ENCODE measurements at places on chromosomes 5 and 9.

DNA sequence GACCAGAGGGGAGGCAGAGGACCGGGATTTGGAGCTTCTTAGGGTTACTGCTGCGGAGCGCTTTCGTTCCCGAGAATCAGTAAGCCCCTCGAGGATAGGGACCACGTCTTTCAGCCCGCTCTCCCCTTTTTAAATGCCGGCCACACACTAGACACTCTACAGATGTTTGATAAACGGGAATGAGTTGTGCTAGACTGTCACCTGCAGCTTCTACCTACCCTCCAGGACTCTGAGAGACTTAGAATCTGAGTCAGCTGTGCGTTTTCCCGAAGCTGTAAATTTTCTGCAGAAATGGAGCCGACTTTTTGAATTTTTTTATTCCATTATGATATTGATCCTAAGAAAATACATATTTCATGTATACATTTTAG is 670 bp downstream of the CCDC171 start:
- no peak for DNase-seq

- no peak for DNase-seq
Observed at GRCh38 chr5:127006744-127007143, 23.6 kb downstream of the MARCHF3 start.

GRCh38 chr9:28445211-28445610 is 871.9 kb upstream of the C9orf72 start:
- DNase-seq = no peak

DNA sequence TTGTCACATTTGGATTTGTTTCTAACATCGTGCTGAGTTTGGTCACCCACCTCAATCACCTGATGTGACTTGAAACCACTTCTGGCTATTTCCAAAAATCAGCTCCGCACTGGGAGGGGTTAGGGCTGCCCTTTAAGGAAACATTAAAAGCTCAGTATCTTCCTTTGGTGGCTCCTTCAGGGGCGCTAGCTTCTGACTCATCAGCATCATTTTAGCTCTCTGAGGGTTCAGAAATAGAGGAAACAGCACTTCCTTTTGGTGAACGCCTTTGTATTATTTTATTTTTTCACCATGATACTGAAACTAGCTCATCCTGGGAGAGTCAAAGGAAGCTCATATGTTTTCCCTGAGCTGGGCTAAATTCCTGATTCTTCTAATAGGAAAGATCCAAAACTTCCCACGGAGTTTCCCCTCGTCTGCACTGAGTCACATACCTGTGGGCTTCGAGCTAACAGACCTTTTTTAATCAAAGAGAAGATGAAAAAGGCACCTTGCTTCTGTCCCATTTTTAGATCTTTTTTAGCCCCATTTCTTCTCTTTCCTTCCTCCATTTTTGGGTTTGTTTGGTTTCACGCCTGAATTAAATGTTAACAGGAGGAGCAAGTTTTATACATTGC is 48.2 kb downstream of the ROPN1L start:
- DNase-seq = peak; percentile 63

DNA sequence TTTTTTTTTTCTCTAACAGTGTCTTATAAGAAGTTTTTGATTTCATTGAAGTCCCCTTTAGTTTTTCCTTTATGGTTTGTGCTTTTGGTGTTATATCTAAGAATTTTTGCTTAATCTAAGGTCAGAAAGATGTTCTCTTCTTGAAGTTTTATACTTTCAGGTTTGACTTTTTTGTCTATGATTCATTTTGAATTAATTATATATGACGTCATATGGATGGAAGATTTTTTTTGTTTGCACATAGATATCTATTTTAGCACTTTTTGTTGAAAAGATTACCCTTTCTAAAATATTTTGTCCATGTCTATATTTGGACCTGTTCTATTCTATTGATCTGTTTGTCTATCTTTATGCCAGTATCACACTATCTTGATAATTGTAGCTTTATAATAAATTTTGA is 16.3 kb downstream of the UBAP1 start:
- no peak for DNase-seq

DNA sequence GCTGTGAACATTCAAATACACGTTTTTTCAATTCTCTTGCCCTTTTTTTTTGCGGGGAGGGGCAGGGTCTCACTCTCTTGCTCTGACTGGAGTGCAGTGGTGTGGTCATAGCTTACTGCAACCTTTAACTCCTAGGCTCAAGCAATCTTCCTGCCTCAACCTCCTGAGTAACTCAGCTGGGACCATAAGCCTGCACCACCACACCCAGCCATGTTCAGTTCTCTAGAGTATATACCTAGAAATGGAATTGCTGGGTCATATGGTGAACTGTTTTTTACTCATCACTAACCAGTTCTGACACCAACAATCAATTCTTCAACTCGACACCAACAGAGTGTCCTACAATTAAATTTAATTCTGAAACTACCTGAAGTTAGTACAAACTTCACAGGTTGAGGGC is 85.5 kb upstream of the ZNF169 start:
- no peak for DNase-seq

GRCh38 chr9:36980148-36980974 is 53.7 kb downstream of the PAX5 start:
- no peak for DNase-seq

- DNase-seq = peak; percentile 64
Observed at GRCh38 chr5:106312360-106312759, 1358.4 kb downstream of the EFNA5 start.

- DNase-seq = no peak
Observed at GRCh38 chr9:77725820-77726219, 77.7 kb upstream of the GNA14 start.

DNA sequence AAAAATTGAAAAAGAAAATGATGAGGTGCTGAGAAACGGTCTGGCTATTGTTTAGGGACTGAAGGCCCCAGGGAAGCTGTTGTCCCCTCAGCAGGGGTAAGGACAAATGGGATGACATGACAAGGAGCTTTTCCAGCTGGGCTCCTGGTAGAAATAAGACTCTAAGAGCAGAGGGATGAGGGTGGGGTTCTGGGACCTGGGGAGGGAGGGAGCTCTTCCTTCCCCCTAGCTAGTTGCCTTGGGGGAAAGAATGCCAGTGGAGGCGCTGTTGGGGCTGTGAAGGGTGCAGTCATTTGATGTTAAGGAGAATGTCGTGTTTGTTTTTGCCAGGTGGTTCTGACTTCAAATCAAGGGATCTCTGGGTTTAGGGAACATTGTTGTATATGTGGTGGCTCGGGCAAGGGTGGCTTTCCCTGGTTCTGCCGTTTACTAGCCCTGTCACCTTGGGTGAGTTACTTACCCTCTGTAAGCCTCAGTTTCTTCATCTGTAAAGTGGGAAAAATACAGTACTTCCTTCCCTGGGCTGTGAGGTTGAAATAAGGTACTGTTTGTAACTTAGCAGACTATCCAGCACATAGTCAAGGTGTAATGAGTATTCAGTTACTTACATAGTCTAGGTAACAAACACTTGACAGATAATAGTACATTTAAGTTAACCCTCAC is 47.8 kb downstream of the WWC1 start:
- no peak for DNase-seq

GRCh38 chr5:168407211-168407610 is 79.1 kb upstream of the RARS1 start:
- DNase-seq = no peak

DNA sequence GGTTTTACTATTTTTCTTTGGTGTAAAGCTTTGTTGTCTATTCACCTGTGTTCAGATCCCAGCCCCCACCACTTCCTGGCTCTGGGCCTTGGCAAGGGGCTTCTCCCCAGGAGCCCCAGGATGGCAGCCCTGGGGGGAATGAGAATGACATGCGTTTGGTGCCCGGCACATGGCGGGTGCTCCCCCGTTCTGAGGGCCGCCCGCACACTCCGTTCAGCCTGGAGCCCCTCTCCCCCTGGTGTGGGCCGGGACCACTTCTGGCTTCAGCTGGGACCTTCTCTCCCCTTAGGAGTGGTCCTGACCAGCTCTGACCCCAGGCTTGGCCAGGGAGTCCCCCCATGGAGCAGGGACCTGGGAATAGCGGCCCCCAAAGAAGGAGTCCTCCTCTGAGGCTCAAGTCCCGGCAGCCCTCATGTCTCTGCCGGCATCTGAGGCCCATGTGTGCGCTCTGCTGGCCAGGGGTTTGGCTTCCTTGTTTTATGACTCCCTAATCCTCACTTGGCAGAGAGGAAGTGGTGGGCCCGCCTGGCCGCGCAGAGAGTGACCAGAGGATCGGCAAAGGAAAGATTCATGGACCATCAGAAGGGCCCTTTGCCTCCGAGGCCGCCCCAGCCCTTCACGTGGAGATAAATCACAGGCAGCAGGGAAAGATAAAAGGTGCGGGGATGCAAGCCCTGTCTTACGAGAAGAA is 57.0 kb upstream of the LMX1B start:
- no peak for DNase-seq

DNA sequence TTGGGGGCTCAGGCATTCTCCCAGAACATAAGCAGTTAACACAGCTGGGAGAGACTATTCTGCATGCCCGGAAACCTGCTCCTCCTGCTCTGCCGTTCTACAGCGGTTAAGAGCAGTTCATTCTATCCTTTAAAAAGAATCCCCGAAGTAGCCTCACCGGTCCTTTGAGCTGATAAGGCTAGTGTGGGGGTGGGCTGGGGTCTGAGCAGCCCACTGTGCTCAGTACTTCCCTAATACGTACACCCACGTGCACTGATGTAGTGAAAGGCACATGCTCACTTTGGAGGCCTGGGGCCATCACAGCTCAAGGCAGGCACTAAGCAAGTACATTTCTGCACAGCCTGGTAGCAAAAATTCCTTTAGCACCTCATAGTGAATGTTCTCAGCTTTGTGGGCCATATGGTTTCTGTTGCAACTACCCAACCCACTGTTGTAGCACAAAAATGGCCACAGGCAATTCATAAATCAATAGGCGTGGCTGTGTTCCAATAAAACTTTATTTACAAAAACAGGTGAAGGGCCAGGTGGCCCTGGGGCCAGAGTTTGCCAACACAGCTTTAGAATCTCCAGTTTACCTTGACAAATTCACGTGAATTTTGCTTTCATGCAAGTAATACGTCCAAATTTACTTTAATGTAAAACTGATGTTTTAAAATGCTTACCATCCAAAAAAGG is 136.4 kb downstream of the ZNF354C start:
- no peak for DNase-seq
